Osteoblast (primary cell): ENCODE measurements at places on chromosomes 5 and 9. TPM values are rescaled to one million over a fixed set of nuclear protein-coding genes. Genes with fewer than 3 reads are reported as not detected.

GRCh38 chr5:66529182-66529581 lies 67.0 kb upstream of the MAST4 start:
- no peaks in the 10 kb centered on the region for H3K36me3 ChIP-seq
- H3K27ac ChIP-seq, result no peak overlapping the region
- H3K4me1 ChIP-seq, result no peaks in the 10 kb centered on the region
- DNase-seq, result no peak

DNA sequence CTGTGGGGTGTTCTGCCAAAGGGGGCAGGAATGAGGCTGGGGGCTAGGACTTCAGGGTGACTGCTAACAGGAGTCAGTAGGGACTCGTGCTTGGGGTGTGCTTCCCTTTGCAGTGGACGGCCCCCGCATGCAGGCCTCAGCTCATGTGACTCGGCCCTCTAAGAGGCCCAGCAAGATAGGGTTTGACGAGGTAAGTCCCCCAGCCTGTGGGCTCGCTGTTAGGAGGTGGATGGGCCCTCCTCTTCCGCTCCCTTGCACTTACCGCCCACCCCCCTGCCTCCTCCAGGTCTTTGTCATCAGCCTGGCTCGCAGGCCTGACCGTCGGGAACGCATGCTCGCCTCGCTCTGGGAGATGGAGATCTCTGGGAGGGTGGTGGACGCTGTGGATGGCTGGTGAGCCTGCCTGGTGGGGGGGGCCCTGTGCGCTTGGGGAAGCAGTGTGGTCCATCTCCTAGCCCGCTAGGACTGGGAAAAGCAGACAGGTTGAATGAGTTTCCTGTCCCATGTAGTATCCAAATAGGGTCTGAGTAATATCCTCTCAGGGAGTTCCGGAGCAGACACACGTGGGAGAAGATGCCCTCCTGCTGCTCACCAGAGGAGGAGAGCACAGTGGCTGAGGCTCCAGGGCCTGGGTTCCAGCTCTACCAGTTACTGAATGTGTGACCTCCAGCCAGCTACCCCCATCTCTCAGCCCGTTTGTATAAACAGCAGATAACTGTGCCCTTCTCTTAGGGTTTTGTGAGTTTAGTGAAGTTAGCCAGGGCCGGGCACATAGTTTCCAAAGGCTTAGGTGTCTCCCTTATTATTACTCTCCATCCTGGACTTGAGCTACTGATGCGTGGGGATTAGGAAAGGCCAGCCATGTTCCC lies 8.2 kb downstream of the CERCAM start:
- no peak overlapping the region for H3K27ac ChIP-seq
- peaks cover 55% of the 10 kb centered on the region for H3K36me3 ChIP-seq
- no peaks in the 10 kb centered on the region for H3K4me1 ChIP-seq
- DNase-seq, result peak; percentile 78
- H3K27me3 ChIP-seq, result no peaks in the 10 kb centered on the region
- H3K4me3 ChIP-seq, result no peak overlapping the region

- no peak for DNase-seq
- peaks cover 6% of the 10 kb centered on the region for H3K27me3 ChIP-seq
- H3K27ac ChIP-seq, result no peak overlapping the region
- H3K4me1 ChIP-seq, result no peaks in the 10 kb centered on the region
- H3K36me3 ChIP-seq, result no peaks in the 10 kb centered on the region
- H3K4me3 ChIP-seq, result no peak overlapping the region
These were observed 21.0 kb downstream of the ANKRD33B start for GRCh38 chr5:10584714-10585517.

DNA sequence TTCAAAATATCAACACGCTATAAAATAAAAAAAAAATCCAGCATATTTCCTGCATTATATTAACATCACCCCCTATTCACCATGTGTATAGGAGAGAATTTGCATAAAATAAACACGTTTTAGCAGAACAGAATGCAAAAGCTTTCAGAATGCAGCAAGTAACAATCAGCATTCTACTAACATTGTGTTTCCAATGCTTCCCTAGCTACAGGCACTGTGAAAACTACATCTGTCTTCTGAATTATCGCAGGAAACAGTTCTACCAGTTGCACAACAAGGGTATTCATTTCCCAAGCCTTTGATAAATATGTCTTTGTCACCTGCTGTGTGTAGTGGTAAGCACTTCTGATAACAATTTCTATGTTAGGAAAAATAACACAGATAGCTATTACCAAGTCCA lies 1015.8 kb downstream of the CDH18 start:
- H3K4me1 ChIP-seq, result no peaks in the 10 kb centered on the region
- H3K4me3 ChIP-seq, result no peak overlapping the region
- no peaks in the 10 kb centered on the region for H3K27me3 ChIP-seq
- H3K36me3 ChIP-seq, result no peaks in the 10 kb centered on the region
- H3K27ac ChIP-seq, result no peak overlapping the region

GRCh38 chr9:132366481-132366880 lies 11.7 kb upstream of the SETX start:
- no peak for DNase-seq
- H3K4me3 ChIP-seq, result no peak overlapping the region

DNA sequence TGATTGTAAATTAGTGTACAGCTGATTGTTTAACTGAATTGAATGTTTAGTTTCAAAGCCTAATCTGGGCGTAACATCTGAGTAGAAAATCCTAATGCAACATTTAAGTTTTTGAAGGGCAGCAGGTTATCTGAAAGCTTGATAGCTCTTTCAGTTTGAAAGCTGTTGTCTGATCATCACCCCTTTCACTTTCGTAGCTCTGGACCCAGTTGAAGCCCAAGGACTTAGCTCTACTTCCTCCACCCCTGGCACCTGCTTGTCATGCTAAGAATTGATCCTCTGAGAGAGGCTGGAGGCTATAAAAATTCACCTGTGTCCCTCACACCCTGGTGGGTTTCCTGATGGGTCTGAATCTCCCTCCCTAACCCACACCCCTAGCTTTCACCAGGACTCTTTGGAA lies 86.0 kb downstream of the ZFAND5 start:
- H3K4me3 ChIP-seq, result no peak overlapping the region
- H3K27ac ChIP-seq, result no peak overlapping the region
- H3K27me3 ChIP-seq, result peaks cover 3% of the 10 kb centered on the region
- H3K4me1 ChIP-seq, result no peaks in the 10 kb centered on the region

GRCh38 chr5:92637247-92637646 lies 943.8 kb downstream of the NR2F1-AS1 start:
- H3K4me3 ChIP-seq, result no peak overlapping the region
- H3K27me3 ChIP-seq, result peaks cover 3% of the 10 kb centered on the region
- peaks cover 9% of the 10 kb centered on the region for H3K4me1 ChIP-seq
- H3K36me3 ChIP-seq, result no peaks in the 10 kb centered on the region

- H3K36me3 ChIP-seq, result no peaks in the 10 kb centered on the region
- H3K4me3 ChIP-seq, result peak within 1 kb of the TSS; percentile 69
- no peak within 1 kb of the TSS for H3K27ac ChIP-seq
- peaks cover 26% of the 10 kb centered on the region for H3K27me3 ChIP-seq
- H3K4me1 ChIP-seq, result peaks cover 2% of the 10 kb centered on the region
- DNase-seq, result no peak
These were observed at the start of gene PCDHGA4 for GRCh38 chr5:141354900-141355469. TSS of gene PCDHGA4 (plus strand) at chr5:141355021. CDS start at chr5:141355108, 87 bp downstream.

The GLRA1 gene
- not detected in 2 replicates for total RNA-seq

The CRAT gene
- total RNA-seq, result 64.8 and 79.6 TPM in 2 replicates

The DIAPH1 gene
- total RNA-seq, result 18.5 and 19.2 TPM in 2 replicates
